ENCODE measurements at places on chromosomes 6 and 20. TPM values are rescaled to one million over a fixed set of nuclear protein-coding genes. Genes with fewer than 3 reads are reported as not detected.

- ATAC-seq: no peak
Observed at GRCh38 chr6:100892116-100892515, 11.0 kb upstream of the ASCC3 start.

GRCh38 chr6:3306848-3307247, 48.1 kb downstream of the PSMG4 start:
- ATAC-seq: no peak

DNA sequence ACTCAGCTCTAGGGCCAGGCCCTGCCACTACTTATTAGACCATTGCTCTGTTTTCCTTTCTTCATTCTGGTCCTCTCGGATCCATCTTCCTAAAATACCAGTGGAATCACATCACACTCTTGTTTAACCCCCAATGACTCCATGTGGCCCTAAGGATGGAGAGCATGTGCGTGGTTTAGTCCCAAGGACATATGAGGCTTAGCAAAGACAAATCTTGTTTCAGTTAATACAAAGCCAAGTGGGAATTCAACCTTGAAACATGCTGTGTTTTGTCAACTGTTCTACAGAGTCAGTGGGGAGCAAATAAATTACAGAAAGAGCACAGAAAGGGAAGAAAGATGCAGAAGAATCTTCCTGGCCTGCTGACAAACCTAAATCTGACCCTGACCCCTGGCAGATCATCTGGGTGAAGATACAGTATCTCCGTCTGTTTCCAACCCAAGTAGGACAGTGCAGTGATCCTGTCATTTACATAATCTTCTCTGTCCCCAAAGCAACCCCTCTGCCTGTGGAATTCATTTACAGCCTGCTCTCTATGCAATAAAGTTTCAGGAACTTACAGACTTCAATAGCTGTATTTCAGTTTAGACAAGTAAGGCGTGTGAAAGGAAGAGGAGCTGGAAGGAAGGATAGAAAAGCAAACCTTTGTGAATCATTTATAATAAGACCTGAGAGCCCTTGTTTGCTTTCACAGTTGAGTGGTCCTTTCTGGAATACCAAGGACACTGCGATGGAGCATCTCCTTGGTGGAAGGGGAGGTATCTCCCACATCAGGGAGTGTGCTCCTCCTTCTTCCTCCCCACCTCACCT, 144.0 kb downstream of the THBS2 start:
- ATAC-seq: peak; percentile 45

- ATAC-seq: peak; percentile 78
Observed at GRCh38 chr6:14146506-14147096, 29.0 kb downstream of the CD83 start.

DNA sequence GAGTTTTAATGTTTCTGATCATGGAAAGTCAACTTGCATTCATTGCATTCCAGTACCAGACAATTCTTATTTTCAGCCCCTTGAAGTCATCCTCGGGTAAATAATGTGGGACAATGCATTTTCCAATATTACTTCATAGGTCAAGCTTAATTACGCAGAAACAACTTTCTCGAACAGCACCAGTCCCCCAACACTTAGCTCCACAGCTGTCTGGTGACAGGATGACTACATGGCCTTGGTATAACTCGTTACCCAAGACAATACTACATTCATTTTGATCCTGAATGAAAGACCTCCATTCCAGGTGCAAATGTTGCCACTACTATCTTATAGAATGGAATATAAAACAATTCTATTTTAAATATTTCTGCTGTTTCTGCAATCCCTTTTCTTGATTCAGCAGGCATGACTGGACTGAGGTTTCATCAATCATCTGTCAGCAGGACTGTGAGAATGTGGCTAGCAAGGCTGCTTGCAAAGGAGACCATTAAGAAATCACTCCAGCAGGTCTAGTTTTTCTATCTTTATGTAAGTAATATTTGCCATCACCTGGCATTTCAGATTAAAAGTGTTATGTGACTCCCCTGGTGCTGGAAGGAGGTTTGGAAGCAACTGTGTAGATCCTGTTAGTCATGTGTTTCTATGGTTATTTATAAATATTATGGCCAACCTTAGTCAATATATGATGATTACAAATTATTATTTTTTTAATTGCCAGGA, 147.9 kb downstream of the HAO1 start:
- peak; percentile 31 for ATAC-seq

GRCh38 chr6:25157183-25157582, 122.0 kb upstream of the CARMIL1 start:
- ATAC-seq: no peak

GRCh38 chr20:57618091-57618763, 2.0 kb downstream of the ZBP1 start:
- no peak for ATAC-seq

- ATAC-seq: no peak
Observed at GRCh38 chr6:25312703-25313102, 33.5 kb downstream of the CARMIL1 start.

- no peak for ATAC-seq
Observed at GRCh38 chr20:55439070-55439469, 566.2 kb downstream of the CBLN4 start.

- peak; percentile 46 for ATAC-seq
Observed at GRCh38 chr20:41350408-41350962, 9.9 kb downstream of the LPIN3 start.

DNA sequence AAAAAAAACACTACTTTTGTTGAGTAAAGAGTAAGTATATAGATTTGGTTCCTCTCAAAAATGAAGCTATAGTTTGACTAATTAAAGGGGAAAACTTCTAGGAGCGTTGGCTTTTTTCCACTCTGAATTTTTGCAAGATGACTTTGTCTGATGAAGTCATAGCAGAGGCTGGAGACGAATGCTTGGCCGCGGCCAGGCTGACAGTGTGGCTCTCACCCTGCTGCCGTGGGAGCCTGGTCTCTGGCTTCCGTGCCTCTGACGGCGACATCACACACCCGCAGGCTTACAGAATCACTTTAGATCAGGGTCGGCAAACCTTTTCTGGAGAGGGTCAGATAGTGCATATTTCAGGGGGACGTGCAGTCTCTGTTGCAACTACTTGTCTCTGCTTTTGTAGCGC, 145.0 kb downstream of the PHACTR3 start:
- peak; percentile 16 for ATAC-seq

DNA sequence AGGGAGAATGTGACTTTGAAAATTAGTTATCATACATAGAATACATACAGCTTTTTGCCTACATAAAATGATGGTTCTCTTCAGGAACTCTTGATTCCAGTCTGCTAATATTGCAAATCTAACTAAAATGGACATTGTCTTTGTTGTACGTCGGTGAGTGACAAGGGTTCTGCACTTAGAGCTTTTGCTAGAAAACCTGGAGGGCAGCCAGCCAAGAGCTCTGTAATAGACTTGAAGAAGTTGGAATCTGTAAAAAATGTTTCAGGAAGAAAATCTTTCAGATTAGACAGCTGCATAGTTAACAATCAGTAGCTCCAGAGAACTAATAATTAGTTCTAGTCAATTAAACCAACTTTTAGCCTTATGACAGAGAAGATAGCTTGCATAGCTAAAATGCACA, 138.3 kb downstream of the FLRT3 start:
- ATAC-seq: no peak

- ATAC-seq: no peak
Observed at GRCh38 chr6:4606016-4606415, 170.2 kb upstream of the CDYL start.

GRCh38 chr20:6898928-6899327, 131.4 kb downstream of the BMP2 start:
- ATAC-seq: no peak

DNA sequence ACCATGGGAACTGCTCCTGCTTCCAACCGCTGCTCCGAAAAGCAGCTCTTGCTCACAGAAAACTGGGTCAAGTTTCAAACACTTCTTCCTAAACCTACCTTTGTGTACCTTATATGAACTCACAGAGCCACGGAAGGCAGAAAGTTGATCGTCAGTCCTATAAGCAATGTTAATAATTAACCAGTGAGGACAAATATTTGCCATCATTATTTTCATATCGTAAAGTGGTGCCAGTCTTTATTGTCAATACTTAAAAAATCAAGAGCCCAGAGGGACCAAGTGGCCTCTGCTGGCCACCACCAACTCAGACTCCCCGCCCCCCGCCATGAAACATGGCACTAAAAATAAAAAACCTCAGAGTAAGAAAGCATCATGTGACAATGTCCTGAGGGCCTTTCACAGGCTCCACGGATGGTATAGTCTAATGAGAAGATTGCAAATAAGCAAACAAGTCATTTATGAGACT, 9.1 kb upstream of the PBOV1 start:
- ATAC-seq: no peak

GRCh38 chr20:36645998-36646397, at the start of gene SLA2:
Gene SLA2 (minus strand): TSS chr20:36646196. CDS start chr20:36641335, 4,861 bp downstream.
- no peak for ATAC-seq

- no peak for ATAC-seq
Observed at GRCh38 chr6:75546381-75546780, 52.8 kb upstream of the FILIP1 start.

DNA sequence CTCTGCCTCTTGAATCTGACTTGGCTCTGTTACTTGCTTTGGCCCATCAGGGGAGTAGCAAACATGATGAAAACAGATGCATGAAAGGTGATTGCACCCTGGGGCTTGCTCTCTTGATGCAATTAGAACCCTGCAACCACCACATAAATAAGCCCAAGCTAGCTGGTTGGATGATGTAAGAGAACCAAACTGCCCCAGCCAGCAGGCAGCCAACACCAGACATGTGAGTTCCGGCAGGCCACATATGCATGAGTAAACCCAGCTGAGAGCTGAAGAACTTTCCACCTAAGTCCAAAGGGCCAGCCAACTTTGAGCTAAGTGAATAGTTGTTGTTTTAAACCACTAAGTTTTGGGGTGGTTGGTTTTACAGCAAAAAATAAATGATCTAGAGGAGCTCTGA, 268.4 kb downstream of the FARS2 start:
- no peak for ATAC-seq

- peak; percentile 12 for ATAC-seq
Observed at GRCh38 chr6:43771858-43772680, 2.1 kb downstream of the VEGFA start.

- ATAC-seq: no peak
Observed at GRCh38 chr6:23690453-23691049, 435.5 kb upstream of the NRSN1 start.

GRCh38 chr6:42777126-42777822, 4.6 kb upstream of the BICRAL start:
- ATAC-seq: peak; percentile 35

DNA sequence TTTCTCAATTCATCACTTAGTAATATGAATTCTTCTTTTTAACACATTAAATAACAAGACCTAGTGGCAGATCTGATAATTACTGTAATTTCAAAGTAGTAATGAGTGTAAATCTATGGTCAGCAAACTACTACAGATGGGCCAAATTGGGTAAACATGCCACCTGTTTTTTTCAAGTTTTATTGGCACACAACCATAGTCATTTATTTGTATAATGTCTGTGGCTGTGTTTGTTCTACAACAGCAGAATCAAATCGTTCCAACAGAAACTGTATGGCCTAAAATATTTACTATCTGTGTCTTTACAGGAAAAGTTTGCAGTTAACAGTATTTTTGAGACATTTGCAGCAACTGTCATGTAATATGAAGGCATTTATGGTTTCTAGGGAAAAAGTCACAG, 86.1 kb upstream of the EYA2 start:
- ATAC-seq: no peak

DNA sequence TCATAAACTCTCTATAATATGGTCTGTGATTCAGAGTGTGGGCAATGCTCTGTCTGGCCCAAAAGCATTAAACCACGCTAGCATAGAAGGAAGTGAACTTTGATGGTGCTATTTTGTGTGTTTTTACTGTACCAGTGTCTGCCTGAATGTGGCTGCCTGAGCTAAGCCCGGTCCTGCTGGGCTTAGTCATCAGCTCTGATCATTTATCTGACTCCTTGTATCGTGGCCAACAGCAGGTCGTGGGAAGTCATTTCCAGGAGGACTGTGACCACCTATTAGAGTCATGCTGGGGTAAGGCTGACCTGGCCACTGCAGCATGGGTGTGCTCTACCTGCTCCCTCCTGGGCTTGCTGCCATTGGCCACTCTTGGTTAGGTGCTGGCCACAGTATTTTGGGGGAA, 239.1 kb upstream of the CEP162 start:
- peak; percentile 52 for ATAC-seq

DNA sequence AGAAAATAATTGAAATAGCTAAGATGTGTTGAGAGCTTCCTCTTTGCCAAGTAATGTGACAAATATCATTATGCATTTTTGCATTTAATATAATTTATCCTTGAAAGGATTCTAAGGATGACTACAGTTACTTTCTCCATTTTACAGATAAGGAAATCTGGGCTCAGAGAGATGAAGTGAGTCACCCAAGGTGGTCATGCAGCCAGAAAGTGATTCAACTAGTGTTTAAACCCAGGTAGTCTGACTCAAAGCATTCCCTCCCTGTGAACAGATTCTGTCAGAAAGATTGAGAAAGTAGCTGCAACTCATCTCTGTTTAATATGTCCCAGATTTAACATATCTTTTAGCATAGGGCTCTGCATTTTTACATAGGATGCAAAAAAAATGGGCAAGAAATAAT, 28.1 kb downstream of the NRSN1 start:
- no peak for ATAC-seq

DNA sequence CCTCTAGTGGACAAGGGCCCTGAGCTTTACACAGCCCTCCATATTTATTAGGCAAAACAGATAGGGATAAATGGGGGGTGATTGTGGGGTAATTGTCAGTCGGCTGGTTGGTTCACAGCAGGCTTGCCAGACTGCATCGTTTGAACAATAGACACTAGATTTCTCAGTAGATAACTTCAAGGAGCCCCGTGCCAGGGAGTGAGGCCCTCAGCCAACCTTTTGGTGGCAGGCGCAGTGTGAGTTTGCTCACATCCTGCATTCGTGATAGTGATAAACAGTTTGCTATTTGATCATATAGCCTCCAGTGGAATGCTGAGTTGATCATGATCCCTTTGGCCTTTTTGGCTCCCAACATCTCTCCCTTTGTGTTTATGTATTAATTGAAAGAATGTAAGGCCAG, 3.6 kb upstream of the ABHD12 start:
- no peak for ATAC-seq

- ATAC-seq: peak; percentile 98
Observed at GRCh38 chr6:63307581-63308246, 12.1 kb downstream of the LGSN start.

DNA sequence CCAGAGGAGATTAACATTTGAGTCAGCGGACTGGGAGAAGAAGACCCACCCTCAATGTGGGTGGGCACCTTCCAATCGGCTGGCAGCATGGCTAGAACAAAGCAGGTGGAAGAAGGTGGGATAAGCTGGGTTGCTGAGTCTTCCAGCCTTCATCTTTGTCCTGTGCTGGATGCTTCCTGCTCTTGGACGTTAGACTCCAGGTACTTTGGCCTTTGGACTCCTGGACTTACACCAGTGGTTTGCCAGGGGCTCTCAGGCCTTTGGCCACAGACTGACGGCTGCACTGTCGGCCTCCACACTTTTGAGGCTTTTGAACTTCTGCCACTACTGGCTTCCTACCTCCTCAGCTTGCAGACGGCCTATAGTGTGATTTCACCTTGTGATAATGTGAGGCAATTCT, 50.8 kb downstream of the BCAS1 start:
- ATAC-seq: no peak

The MMUT gene
- total RNA-seq: 23.1 TPM

The SIRPA gene
- 2.0 TPM for total RNA-seq

The ELOVL2 gene
- total RNA-seq: 5.7 TPM

The BMP5 gene
- not detected for total RNA-seq

The TOMM34 gene
- total RNA-seq: 65.5 TPM

The POU5F1 gene
- total RNA-seq: 3.8 TPM

The PLA2G7 gene
- 0.46 TPM for total RNA-seq

The IMPG1 gene
- total RNA-seq: 0.16 TPM

The MDFI gene
- total RNA-seq: 16.6 TPM

The ULBP1 gene
- 4.9 TPM for total RNA-seq

The STX16 gene
- total RNA-seq: 16.5 TPM

The CD83 gene
- 8.3 TPM for total RNA-seq

Data from motor neuron (in vitro differentiated cells).